Mesothelial cell of epicardium (in vitro differentiated cells): ENCODE measurements at places on chromosomes 7 and 10. TPM values are rescaled to one million over a fixed set of nuclear protein-coding genes. Genes with fewer than 3 reads are reported as not detected.
A peak's percentile ranks its signal among the peaks of the same experiment; 100 is the strongest.

- H3K27ac ChIP-seq: no peak overlapping the region
- H3K36me3 ChIP-seq: no peaks in the 10 kb centered on the region
- no peaks in the 10 kb centered on the region for H3K4me1 ChIP-seq
- no peak for DNase-seq
- no peaks in the 10 kb centered on the region for H3K27me3 ChIP-seq
Measured at GRCh38 chr7:33201821-33202220, 72.5 kb downstream of the BBS9 start.

The PWWP2B gene
- total RNA-seq: 23.9 to 24.7 TPM (median 24.2 TPM) in 3 replicates

DNA sequence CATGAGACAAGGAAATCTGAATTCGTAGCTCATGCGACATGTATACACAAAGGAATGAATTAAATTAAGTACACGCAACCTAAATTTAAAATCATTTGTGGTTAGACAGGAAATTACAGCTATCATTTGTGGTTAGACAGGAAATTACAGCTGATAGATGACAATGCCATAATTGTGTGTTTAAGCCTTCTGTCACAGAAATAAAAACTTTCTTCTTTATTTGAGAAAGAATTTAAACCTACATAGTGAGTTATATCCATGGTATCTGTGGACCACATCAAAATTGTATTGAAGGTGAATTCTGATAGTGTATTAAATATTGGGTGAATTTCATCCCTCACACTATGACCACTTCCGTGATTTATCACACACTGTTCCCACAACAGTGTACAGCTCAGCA lies 362.9 kb downstream of the MAGI2 start:
- H3K27ac ChIP-seq: no peak overlapping the region
- H3K36me3 ChIP-seq: peaks cover 12% of the 10 kb centered on the region
- DNase-seq: no peak
- H3K27me3 ChIP-seq: no peaks in the 10 kb centered on the region
- H3K4me3 ChIP-seq: no peak overlapping the region

The GIMAP6 gene
- not detected in 3 replicates for total RNA-seq

DNA sequence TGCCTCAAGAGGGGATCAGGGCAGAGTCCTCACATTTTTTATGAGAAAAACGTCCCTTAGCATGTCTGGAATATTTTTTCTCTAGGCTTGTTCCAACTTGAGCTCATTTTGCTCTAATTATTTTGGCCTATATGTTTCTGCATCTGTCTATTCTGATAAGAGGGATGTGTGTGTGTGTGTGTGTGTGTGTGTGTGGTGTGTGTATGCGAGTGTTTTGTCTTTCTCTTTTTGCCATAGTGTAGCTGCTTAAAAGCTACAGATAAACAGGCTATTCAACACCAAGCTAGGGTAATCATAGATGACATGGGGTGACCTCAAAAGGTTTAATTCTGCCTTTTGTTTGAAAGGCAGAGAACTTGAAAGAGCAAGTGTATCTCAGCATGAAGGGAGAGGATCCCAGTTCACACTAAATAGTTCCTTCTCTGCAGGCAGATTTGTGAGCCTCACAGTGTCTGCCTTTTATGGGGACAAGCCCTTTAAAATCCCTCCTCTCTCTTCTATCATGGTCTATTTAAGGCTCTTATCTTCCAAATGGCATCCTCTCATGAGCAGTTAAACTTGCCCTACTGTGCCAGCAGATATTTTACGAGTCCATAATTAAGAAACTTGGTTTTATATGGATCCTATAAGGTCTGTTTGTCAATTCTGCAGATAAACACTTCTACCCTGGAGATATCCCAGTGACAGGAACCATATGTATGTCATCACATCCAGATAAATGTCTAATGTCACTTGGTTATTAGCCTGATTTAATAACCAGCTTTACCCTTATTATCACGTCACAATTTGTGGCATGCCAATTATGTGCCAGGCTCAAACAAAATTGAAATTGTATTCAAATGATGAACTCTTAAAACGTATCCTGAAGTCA lies 202.9 kb upstream of the MTPN start:
- no peak overlapping the region for H3K4me3 ChIP-seq
- no peaks in the 10 kb centered on the region for H3K36me3 ChIP-seq
- no peaks in the 10 kb centered on the region for H3K27me3 ChIP-seq
- peak overlapping the region; percentile 78 for H3K27ac ChIP-seq

- no peaks in the 10 kb centered on the region for H3K36me3 ChIP-seq
- H3K4me3 ChIP-seq: no peak overlapping the region
- H3K27ac ChIP-seq: no peak overlapping the region
- no peaks in the 10 kb centered on the region for H3K4me1 ChIP-seq
Measured at GRCh38 chr10:78867555-78867939, 201.2 kb upstream of the ZMIZ1 start.

DNA sequence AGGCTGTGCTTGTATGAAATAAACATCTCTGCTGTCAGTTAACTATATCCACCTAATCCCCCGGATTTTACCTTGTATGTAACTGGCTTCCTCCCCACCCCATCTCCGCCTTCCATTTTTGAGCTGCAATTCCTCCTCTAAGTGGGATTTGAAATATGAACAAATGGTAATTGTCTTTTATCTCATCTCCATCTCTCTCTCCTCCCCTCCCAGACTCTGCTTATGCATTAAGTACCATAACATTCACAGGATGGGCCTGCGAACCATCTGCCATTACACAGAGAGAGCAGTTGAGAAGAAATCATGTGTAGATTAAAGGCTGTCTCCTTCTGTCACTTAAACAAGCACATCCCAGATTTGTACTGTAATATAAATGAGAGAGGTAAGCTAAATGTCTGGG lies 1169.9 kb downstream of the TYW1 start:
- H3K4me3 ChIP-seq: no peak overlapping the region
- peaks cover 17% of the 10 kb centered on the region for H3K27me3 ChIP-seq
- DNase-seq: no peak
- no peaks in the 10 kb centered on the region for H3K36me3 ChIP-seq

DNA sequence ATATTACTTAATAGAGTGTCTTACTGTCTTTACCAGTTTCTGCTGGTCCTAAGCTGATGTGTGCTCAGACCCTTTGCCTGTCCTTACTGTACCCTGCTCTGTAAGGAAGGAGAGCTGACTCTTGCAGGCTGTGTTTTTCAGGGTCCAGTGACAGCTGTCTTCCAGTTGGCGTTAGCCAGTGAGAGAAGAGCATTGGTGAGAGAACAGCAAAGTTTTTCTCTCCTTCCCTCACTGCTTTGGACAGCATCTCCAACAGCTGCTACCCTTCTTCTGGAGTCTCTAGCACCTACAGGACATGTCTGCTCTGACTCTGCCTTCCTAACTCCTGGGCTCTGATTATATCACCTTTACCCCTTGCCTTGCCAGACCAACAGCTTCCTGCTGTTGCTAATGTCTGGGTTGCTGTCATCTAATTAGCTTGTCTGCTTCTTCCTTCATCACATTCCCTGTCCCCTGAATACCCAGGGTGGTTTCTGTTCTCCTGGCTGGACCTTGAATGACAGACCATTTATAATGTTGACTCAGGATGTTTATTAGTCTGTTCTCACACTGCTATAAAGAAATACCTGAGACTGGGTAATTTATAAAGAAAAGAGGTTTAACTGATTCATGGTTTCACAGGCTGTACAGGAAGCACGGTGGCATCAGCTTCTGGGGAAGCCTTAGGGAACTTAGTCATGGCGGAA lies 23.5 kb upstream of the PANK1 start:
- no peak for DNase-seq
- no peaks in the 10 kb centered on the region for H3K4me1 ChIP-seq
- H3K4me3 ChIP-seq: no peak overlapping the region
- H3K27ac ChIP-seq: no peak overlapping the region

The ORC5 gene
- total RNA-seq: 21.3 to 24.8 TPM (median 24.5 TPM) in 3 replicates

The ADIRF gene
- total RNA-seq: 0.29 TPM in 1 of 3 replicates, not detected in the others

The GLI3 gene
- 122 to 126 TPM (median 122 TPM) in 3 replicates for total RNA-seq

The WIPF3 gene
- 7.1 to 7.9 TPM (median 7.3 TPM) in 3 replicates for total RNA-seq

The EBF3 gene
- 1.1 to 1.4 TPM (median 1.2 TPM) in 3 replicates for total RNA-seq

- H3K4me1 ChIP-seq: peaks cover 7% of the 10 kb centered on the region
- H3K4me3 ChIP-seq: no peak overlapping the region
- DNase-seq: no peak
- peaks cover 18% of the 10 kb centered on the region for H3K27me3 ChIP-seq
- H3K36me3 ChIP-seq: no peaks in the 10 kb centered on the region
- H3K27ac ChIP-seq: no peak overlapping the region
Measured at GRCh38 chr7:95693551-95694333, 78.6 kb upstream of the DYNC1I1 start.

DNA sequence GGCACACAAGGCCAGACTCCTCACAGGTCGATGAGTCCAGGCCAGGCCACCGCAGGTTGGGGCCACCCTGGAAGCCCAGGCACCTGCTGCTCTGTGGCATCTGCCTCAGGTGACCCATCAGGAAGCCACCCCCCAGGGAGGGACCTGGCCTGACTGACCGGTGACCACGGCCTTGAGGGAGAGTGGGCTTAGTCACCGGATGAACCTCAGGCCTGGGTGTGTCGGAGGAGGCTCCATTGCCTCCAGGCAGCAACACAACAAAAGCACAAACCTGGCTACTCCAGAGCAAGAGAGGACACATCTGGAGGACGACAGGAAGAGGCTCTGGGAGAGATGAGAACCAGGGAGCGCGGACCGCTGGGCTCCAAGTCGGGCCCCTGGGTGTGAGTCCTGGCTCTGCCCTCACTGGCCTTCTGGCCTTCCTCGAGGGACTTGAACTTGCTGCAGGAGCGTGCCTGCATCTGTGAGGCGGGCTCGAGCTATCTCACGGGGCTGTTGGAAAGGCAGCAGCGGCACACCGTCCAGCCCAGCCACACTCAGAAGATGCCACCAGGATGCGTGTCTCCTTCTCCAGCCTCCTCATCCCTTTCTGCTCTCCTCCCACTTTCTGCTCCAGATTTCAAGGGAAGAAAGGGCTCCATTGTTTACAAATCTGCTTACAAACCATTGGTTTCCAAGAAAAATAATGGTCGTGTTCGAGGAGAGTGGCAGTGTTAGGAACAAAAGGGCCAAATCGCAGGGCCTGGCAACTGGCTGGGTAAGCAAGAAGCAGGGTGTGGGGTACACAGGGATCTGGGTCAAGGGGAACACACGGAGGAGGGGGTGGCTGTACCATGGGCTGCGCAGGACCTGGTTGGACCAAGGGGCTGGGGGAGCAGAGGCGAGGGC lies 152.9 kb downstream of the ADAM12 start:
- no peak for DNase-seq
- peaks cover 14% of the 10 kb centered on the region for H3K4me1 ChIP-seq
- peaks cover 7% of the 10 kb centered on the region for H3K27me3 ChIP-seq
- H3K4me3 ChIP-seq: no peak overlapping the region
- H3K36me3 ChIP-seq: no peaks in the 10 kb centered on the region

- H3K27me3 ChIP-seq: no peaks in the 10 kb centered on the region
- no peaks in the 10 kb centered on the region for H3K4me1 ChIP-seq
- peaks cover 3% of the 10 kb centered on the region for H3K36me3 ChIP-seq
- H3K4me3 ChIP-seq: no peak overlapping the region
- no peak overlapping the region for H3K27ac ChIP-seq
- DNase-seq: no peak
Measured at GRCh38 chr7:105298439-105298894, 90.3 kb downstream of the SRPK2 start.

The CALML3 gene
- 0.07 TPM in 1 of 3 replicates, not detected in the others for total RNA-seq

The CPA4 gene
- 3.9 to 5.8 TPM (median 4.1 TPM) in 3 replicates for total RNA-seq

The OR2A12 gene
- total RNA-seq: not detected in 3 replicates

The CPVL gene
- total RNA-seq: 10.7 to 11.4 TPM (median 11.1 TPM) in 3 replicates

- H3K27ac ChIP-seq: no peak overlapping the region
- H3K36me3 ChIP-seq: no peaks in the 10 kb centered on the region
- H3K4me1 ChIP-seq: no peaks in the 10 kb centered on the region
Measured at GRCh38 chr7:125876431-125876830, 946.8 kb upstream of the POT1 start.

The NKX1-2 gene
- not detected in 3 replicates for total RNA-seq

DNA sequence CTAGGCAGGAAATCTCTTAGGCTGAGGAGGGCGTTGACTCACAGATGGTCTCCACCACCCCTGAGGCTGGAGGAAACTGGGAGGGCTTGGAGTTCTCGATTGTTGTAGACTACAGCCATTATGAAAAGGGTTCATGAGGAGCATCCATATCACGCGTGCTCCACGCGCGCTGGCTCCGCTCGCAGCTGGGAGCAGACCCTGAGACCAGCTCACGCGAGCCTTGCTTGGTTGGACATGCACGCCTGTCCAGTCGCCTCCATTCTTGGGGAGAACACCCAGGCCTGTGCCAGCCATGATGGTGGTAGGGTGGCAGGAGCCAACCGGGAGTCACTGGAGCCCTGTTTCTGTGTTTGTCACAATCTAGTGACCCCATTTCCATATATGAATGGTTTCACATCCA lies 139.1 kb downstream of the TCERG1L start:
- H3K27ac ChIP-seq: no peak overlapping the region
- H3K27me3 ChIP-seq: no peaks in the 10 kb centered on the region
- no peak for DNase-seq
- H3K4me3 ChIP-seq: no peak overlapping the region
- peaks cover 10% of the 10 kb centered on the region for H3K4me1 ChIP-seq
- H3K36me3 ChIP-seq: no peaks in the 10 kb centered on the region

The STEAP2 gene
- 2.9 to 3.4 TPM (median 3.1 TPM) in 3 replicates for total RNA-seq

DNA sequence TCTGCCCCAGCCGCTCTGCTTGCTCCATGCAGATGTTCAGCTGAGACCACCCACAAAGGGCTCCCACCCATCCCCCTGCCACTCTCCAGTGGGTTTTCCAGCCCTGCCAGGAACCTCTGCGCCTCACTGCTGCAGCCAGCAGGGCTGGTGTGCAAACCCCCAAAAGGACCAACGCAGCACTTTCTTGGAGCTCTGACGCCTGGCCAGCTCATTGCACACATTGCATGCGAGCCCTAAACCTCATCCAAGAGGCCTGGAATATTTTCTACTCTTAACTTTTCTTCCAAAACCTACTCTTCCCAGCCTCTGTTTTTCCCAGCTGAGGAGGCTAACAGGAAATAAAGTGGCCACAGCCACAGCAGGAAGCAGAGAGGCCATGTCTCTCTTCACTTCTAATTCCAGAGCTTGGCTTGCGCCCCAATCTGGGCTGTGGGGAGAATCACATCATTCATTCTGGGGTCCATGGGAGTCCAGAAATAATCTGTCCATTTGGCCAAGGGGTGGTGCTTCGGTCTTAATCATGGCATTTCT lies 4.6 kb upstream of the FAM170B start:
- no peak overlapping the region for H3K4me3 ChIP-seq
- H3K27me3 ChIP-seq: peaks cover 39% of the 10 kb centered on the region
- H3K36me3 ChIP-seq: no peaks in the 10 kb centered on the region
- no peak for DNase-seq
- H3K4me1 ChIP-seq: no peaks in the 10 kb centered on the region
- H3K27ac ChIP-seq: no peak overlapping the region

DNA sequence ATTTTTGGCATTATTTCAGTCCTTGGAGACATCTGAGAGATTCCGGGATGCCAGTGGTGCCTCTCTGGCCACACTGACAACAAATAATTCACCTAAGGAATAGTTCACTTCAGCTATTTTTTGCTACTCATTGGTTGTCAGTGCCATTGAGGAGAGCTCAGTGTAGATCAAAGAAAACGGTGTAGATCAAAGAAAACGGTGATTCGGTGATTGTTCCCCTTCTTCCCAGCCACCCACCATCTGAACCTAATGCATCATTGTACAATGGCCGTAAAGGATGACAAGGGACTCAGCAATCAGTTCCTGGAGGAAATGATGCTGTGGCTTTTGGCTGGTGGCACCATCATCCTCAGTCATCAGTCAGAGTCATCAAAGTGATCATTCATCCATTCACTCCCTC lies 80.6 kb downstream of the PTPRZ1 start:
- no peak overlapping the region for H3K27ac ChIP-seq
- no peak overlapping the region for H3K4me3 ChIP-seq
- H3K27me3 ChIP-seq: no peaks in the 10 kb centered on the region
- H3K4me1 ChIP-seq: no peaks in the 10 kb centered on the region
- DNase-seq: no peak

- no peak for DNase-seq
- H3K27ac ChIP-seq: no peak overlapping the region
- no peak overlapping the region for H3K4me3 ChIP-seq
- peaks cover 11% of the 10 kb centered on the region for H3K4me1 ChIP-seq
Measured at GRCh38 chr7:2880874-2881533, 36.9 kb upstream of the GNA12 start.

The GPR15LG gene
- not detected in 3 replicates for total RNA-seq

The CCL24 gene
- not detected in 3 replicates for total RNA-seq
